ENCODE measurements at places on chromosomes 13 and 19.

- no peak for DNase-seq
Measured at GRCh38 chr13:20051366-20051765, 92.8 kb downstream of the ZMYM2 start.

- no peak for DNase-seq
Measured at GRCh38 chr19:54352041-54352440, 12.7 kb downstream of the LAIR1 start.

GRCh38 chr13:31172001-31172400, 10.3 kb upstream of the HSPH1 start:
- no peak for DNase-seq

DNA sequence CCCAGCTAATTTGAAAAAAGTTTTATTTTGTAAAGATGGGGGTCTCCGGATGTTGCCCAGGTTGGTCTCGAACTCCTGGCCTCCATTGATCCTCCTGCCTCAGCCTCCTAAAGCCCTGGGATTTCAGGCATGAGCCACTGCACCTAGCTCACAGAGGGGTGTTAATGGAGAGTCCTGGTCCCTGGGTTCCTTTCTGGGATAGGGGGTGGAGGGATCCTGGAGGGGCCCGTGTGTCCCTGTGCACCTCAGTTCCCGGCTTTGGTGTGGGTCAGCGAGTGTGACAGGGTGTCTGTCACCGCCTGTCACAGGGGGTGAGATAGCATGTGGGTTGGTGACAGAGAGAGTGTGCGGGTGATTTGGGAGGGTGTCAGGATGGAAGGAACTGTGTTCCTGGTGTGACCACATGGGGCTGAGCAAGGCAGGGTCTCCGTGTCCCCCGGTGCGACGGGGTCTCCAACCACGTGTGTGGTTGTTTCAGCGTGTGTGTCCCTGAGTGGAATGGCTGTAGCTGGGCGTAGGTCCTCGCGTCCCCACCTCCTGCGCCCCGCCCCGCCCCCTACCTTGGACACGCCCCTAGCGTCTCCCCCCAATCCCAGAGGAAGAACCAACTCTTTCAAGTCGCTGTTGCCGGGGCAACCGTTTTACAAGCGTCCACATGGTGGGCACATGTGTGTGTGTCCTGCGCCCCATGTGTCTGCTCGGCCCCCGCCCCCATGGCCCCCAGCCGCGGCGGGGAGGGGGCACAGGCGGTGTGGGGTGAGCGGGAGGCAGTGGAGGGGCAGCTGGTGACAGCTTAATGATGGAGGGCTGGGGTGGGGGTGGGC, 2.9 kb upstream of the NRTN start:
- no peak for DNase-seq

DNA sequence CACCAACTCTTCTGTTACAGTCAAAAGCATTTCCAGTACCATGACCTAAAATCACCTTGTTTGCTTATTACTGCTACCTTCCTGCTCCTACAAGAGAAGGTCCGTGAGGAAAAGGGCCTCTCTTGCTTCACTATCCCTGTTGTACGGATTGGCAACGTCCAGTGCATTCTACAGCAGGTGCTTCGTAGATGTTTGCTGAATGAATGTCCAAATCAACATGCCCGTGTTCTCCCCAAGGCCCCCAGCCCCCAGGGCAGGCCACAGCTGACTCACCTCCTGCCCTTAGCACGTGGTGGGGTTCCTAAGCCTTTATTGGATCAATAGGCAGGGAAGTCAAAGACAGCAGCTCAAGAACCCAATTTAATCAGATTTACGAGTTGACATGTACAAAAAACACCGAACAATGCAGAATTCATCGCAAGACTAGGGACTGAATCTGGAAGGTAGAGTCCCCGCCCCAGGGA, 5.5 kb upstream of the NAPA start:
- no peak for DNase-seq
